Ovary (tissue), 10 donors: ENCODE measurements at places on chromosomes 7 and 10. TPM values are rescaled to one million over a fixed set of nuclear protein-coding genes. Genes with fewer than 3 reads are reported as not detected.
A peak's percentile ranks its signal among the peaks of the same experiment; 100 is the strongest.

- no peak overlapping the region for H3K4me3 ChIP-seq
- H3K36me3 ChIP-seq = no peaks in the 10 kb centered on the region
- DNase-seq = no peak
- no peak overlapping the region for H3K27ac ChIP-seq
These were observed 132.2 kb downstream of the BBS9 start for GRCh38 chr7:33261585-33261984.

GRCh38 chr7:40604601-40605438 is 470.0 kb downstream of the SUGCT start:
- no peak for DNase-seq
- H3K4me3 ChIP-seq = no peak overlapping the region
- no peak overlapping the region for H3K27ac ChIP-seq
- H3K27me3 ChIP-seq = no peaks in the 10 kb centered on the region
- peaks cover 3% of the 10 kb centered on the region for H3K4me1 ChIP-seq
- no peaks in the 10 kb centered on the region for H3K36me3 ChIP-seq

- H3K27me3 ChIP-seq = no peaks in the 10 kb centered on the region
- H3K36me3 ChIP-seq = no peaks in the 10 kb centered on the region
- no peak overlapping the region for H3K4me3 ChIP-seq
- no peak for DNase-seq
- no peak overlapping the region for H3K27ac ChIP-seq
These were observed 99.4 kb downstream of the ITGA8 start for GRCh38 chr10:15620337-15620736.

DNA sequence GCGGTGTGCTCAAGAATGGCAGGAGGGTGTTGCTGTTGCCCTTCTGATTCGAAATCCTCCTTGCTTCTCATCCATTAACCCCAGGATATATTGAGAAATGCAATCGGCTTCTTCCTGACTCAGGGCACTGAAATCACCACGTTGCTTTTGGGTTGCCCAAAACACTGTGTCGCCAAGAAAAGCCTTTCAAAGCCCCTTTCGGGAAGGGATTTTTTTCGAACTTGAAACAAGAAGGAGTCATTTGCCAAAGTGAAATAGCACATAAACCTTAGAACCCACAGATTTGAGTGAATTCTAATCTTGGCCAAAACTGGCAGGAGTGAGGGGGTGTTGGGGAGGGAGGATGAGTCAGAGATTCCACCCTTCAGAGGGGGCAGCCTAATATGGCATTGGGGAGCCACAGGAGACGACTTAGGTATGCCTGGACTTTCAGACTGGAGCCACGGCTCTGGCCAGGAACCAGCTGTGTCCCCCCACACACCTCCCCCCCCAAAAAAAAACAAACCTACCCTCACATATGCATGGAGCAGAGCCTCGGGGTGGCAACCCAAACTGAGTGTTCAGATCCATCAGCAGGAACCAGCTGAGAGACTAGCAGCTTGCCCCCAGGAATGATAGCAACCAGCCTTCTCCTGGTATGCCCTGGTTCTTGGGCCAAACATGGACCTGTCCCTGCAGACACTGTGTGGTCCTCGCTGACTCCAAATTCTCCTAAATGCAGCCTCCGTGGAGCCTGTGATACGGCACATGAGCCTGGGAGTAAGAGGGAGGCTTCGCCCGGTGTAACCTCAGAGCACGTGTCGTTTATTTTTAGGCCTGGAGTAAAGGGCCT is 138.4 kb downstream of the FGFR2 start:
- H3K27me3 ChIP-seq = no peaks in the 10 kb centered on the region
- no peak overlapping the region for H3K4me3 ChIP-seq
- no peak overlapping the region for H3K27ac ChIP-seq
- no peak for DNase-seq
- no peaks in the 10 kb centered on the region for H3K4me1 ChIP-seq

GRCh38 chr7:17968791-17969715 is 28.8 kb upstream of the SNX13 start:
- no peaks in the 10 kb centered on the region for H3K27me3 ChIP-seq
- no peaks in the 10 kb centered on the region for H3K36me3 ChIP-seq
- no peaks in the 10 kb centered on the region for H3K4me1 ChIP-seq

DNA sequence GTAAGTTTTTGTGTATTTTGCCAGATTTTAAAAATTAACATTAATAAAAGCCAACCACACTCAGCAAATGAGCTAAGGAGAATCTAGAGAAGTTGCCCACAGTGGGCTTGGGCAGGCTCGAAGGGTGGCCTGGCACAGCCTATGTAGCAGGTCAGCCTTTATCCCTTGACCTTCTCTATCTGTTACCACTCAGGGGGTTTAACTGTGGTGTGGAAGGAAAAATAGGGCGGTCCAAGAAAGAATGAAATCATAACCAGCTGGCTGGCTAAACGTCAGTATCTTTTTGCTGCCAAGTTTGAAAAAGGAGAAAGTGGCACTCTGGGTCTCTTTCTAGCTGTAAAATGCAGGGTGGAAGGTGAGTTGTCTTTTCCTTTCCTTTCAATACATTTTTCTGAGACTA is 130.3 kb upstream of the ASAH2 start:
- no peak overlapping the region for H3K27ac ChIP-seq
- H3K4me3 ChIP-seq = no peak overlapping the region
- no peaks in the 10 kb centered on the region for H3K36me3 ChIP-seq
- no peaks in the 10 kb centered on the region for H3K27me3 ChIP-seq
- no peak for DNase-seq

- DNase-seq = no peak
- H3K4me3 ChIP-seq = no peak overlapping the region
- peaks cover 19% of the 10 kb centered on the region for H3K4me1 ChIP-seq
- H3K27ac ChIP-seq = peak overlapping the region; percentile 80
- H3K27me3 ChIP-seq = no peaks in the 10 kb centered on the region
These were observed 9.6 kb upstream of the TRIM8 start for GRCh38 chr10:102634686-102635085.

DNA sequence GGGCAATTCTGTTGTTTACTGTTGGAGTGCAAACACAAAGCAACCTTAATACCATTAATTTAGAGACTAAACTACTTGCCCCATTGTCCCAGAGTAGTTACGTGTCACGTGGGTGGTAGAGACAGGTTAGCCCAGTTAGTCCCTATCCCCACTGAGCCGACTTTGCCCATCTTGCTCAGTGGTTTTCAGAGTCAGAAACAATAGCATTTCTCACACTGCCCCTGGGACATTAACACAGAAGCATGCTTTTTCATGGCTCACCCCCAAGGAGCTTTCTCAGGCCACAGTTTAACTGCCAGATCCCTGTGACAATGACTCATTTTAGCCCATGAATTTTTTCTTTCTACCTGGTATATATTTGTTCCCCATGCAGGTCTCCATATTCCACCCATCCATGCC is 271.0 kb downstream of the POU6F2 start:
- no peaks in the 10 kb centered on the region for H3K36me3 ChIP-seq
- no peaks in the 10 kb centered on the region for H3K27me3 ChIP-seq
- DNase-seq = no peak
- no peak overlapping the region for H3K27ac ChIP-seq
- H3K4me3 ChIP-seq = no peak overlapping the region

DNA sequence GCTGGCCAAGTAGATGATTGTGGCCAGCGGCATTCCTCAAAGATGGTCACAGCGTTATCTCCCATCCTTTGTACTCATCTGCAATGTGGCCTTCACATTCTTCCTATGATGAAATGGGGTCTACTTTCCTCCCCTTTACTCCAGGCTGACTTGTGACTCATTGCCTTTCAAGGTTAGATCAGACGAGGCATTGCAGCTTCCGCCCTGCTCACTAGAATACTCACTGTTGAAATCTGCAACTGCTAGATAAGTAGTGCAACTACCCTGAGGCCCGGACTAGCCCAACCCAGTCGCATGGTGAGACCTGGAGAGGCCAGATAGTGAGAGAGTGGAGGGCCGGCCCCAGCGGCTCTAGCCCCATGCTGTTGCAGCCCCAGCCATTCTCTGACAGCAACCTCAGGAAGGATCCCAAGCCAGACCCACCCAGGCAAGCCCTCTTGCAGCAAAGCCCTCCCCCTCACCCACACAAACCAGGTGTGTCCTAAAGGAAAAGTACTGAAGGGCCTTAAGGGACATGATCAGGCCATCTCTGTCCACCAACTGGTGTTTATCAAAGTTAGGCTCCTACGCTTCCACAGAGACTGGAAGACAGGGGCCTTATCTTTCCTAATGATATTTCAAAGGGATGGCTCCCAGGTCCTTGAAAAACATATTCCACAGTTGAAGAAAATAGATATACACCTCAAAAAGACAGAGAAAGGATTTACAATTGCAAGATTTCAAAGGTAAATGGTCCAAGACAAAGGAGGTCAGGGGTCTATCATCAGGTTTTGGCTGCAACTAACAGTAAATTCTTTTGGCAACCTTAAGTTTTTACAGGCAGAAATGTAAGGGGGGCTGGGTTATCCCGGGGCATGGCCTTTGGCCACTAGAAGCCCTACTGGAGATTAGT is 107.2 kb upstream of the TRIM24 start:
- no peak overlapping the region for H3K4me3 ChIP-seq
- H3K27me3 ChIP-seq = no peaks in the 10 kb centered on the region
- H3K4me1 ChIP-seq = no peaks in the 10 kb centered on the region
- no peak for DNase-seq
- no peaks in the 10 kb centered on the region for H3K36me3 ChIP-seq
- no peak overlapping the region for H3K27ac ChIP-seq

The GPR26 gene
- not detected for total RNA-seq

The PSAP gene
- total RNA-seq = 1,118 TPM

The MALRD1 gene
- total RNA-seq = 0.56 TPM

The AGAP5 gene
- 2.2 TPM for total RNA-seq

The GPR146 gene
- 10.7 TPM for total RNA-seq

The C10orf62 gene
- 0.48 TPM for total RNA-seq
